ENCODE measurements at places on chromosomes 3 and 15.

DNA sequence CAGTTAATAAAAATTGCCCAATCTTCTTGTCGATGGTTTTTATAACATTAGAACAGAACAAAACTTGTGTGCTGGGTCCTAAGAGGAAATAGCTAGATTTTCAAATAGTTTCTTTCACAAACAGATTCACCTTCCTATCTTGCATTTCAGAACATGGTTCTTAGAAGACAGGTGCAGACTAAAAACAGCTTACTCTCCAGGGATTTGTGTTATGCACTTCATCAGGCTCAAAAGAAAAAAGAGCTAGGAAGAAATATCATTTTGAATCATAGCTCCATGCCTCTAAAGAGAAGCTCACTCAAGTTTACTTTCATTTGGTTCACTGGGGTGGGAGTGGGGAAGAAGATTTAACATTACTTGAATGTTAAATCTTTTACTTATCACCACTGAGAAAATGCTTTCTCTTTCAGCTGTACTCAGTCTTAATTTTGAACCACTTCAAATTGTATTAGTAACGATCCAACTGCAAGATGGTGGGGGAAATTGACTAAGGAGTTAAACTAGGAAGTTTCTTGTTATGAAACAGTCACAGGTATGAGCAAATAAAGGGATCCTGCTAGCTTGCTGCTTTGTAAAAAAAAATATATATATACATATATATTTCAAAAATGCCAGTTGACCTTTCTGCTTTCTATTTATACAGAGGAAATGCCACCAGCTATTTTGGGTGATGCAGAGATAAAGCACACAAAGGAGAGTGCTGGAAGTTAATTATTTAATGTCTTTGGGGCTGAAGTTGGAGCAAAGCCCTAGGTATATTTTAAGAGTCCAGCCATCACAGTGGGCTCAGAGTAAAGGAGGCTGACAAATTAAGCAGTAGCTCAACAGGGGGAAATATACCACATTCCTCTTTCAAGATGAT is 28.3 kb upstream of the NUDT16 start:
- no peak for DNase-seq

DNA sequence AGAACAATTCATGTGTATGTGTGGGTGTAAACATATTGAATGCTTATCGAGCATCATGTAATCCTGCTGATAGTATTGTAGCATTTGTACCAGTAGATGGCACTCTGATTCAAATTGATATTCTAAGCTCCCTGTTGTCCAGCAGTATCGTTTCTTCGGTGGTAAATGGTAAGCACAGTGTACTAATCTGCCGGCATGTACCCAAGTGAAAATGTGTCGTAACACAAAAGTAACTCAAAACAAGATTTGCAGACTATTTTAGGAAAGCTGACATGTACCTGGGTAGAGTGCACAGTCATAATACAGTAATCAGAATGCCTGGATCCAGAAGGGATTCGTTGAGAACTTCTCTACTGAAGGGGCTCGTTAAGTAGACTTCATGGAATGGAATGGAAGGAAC is 31.7 kb upstream of the MNS1 start:
- no peak for DNase-seq

GRCh38 chr3:194079702-194080172 is 56.2 kb upstream of the HES1 start:
- no peak for DNase-seq

DNA sequence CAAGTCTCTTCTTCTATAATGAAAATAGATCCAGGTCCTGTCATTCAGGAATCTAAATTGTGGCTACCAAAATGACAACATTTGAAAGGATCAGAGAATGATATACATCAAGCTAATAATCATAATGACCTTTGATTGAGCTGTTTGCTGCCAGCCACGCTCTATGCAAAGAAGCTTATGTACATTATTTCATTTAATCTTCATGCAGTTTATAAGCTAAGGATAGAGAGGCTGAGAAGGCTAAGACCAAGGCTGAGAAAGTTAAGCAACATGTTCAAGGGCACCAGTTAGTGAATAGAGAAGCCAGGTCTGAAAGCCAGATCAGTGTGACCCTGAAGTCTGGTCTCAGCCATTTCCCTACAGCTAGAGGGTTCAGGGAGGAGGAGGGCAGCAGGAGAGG is 29.4 kb downstream of the PAQR5 start:
- no peak for DNase-seq

- no peak for DNase-seq
Measured at GRCh38 chr15:64333986-64334929, 21.7 kb downstream of the CSNK1G1 start.

DNA sequence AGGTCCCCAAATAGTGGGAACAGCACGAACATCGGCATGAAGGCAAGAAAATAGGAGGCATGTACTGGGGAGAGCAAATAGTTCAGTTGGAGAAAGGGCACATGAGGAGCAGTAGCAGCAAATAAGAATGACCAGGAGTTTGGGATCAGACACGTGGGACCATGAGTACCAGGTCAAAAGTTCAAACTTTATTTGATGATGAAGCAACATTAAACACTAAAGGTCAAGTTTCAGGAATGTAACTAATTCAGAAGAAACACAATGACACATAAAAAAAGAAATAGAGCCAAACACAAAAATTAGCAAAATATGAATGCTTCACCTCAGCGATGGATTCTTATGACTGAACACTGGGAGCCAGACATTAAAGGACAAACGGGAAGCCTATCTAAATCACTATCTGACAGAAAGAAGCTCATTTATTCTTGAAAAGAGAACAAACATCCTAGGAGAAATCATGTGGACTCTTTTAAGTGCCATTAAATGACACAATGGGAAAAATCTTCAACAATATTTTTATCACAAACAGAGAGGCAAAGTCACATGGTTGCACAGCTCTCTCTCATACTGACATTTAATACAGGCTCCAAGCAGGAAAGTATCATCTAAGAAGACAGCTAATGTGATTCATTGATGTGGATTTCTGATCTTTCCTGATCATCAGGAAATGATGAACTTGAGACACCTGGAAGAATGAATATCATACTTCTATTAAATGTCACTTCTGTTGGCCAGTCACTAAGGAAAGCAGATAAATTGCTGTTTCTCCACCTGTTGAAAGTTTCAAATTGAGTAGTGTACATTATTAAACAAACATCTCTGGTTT is 216.9 kb upstream of the THBS1 start:
- no peak for DNase-seq
